ENCODE measurements at places on chromosomes 7 and 10.

DNA sequence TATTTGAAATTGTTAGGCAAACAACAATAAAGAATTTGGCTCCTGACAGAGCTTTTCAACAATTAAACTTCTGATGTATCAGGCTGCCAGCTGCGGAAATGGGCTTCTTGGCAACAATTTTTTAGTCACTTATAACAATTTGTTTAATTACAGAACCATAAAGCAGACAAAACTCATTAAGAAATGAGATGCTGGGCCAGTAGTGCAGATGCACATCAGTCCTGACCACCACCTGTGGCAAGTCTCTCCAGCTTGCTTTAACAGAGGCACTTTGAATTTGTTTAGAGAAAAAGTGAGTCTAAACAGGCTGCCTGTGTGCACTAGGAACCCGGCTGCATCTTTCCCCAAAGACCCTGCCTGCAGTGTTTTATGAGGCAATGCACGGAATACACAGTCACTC is 1124.4 kb downstream of the NXPH1 start:
- DNase-seq, result no peak

- no peak for DNase-seq
Observed at GRCh38 chr10:9294132-9294663, 1239.7 kb downstream of the GATA3 start.

DNA sequence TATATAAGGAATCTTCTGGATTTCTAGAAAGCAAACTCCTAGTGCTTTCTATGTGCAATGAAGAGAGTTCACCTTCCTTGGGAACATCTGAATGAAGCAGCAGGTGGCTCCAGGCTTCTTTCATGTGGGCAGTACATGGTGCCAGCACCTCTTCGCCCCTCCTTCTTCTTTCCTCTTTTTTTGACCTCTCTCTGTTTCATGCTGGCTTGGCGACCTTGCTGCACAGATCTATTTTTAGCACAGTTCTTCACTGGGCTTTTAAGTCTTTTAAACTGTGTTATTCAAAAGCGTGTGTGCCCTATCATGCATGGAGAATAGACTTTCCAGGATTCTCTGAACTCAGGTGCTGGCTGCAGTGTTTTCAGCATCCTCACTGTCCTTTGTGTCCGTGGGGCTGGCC is 400.3 kb upstream of the PRKCQ start:
- no peak for DNase-seq

GRCh38 chr7:34038816-34039470 is 133.6 kb downstream of the BMPER start:
- no peak for DNase-seq

- DNase-seq, result no peak
Observed at GRCh38 chr7:27737616-27738015, 2.3 kb upstream of the TAX1BP1 start.
